ENCODE measurements at places on chromosomes 4 and X. TPM values are rescaled to one million over a fixed set of nuclear protein-coding genes. Genes with fewer than 3 reads are reported as not detected.

NXF2B gene
- not detected for total RNA-seq

CD38 gene
- 1.1 TPM for total RNA-seq

MGARP gene
- 0.81 TPM for total RNA-seq

ENPEP gene
- total RNA-seq = 1.8 TPM

BGN gene
- 204 TPM for total RNA-seq

NOX1 gene
- total RNA-seq = not detected

PASD1 gene
- not detected for total RNA-seq

CRMP1 gene
- total RNA-seq = 1.4 TPM

- DNase-seq = no peak
Observed at GRCh38 chr4:38560768-38561558, 103.0 kb upstream of the KLF3 start.

DNA sequence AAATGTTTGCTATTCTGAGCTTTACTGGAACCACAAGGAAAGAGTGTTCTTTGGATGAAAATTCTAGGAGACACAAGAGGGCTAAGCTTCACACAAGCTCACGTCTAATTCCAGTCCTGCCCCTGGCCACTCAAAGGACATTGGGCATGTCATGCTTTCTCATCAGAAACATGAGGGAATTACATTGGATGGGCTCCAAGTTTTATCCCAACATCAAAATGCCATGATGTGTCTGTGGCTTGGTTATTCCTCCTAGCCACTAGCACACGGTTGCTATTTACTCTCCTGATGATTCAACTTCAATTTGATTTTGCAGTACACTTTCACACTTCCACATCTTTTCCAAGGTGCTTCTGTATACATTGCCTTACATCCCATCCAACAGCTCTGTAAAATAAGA lies 149.6 kb upstream of the FAM9B start:
- DNase-seq = no peak

DNA sequence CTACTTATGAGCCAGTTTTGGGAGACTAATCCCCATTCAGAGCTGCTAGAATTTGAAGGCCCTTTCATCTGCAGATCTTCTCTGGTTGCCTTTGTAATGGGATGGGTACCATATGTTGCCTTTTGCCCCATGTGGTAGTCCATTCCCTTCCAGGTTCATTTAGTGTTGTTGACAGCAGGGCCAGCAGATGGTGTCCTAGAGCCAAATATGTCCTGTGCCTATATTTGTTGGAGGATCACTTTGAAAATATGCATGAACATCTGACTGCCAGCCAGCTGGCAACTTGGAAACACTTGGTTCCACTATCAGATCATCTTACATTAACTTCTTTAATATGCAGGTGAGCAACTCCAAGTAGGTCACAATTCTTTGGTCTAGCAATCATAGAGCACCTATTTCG lies 30.4 kb downstream of the CFAP299 start:
- DNase-seq = peak; percentile 58

DNA sequence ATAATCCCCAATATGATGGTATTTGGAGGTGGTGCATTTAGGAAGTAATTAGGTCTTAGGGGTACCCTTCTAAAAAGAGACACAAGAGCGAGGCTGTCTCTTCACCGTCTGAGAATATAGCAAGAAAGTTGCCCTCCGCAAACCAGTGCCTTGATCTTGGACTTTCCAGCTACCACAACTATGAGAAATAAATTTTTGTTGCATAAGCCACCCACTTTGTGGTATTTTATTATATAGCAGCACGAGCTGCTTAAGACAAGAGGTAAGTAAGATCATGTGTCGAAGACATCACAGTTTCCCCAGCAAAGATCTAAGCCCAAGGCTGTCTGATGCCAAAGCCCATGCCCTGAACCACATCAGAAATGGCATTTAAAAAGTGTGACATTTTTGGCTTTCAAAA lies 9.6 kb upstream of the EXOSC9 start:
- DNase-seq = no peak

DNA sequence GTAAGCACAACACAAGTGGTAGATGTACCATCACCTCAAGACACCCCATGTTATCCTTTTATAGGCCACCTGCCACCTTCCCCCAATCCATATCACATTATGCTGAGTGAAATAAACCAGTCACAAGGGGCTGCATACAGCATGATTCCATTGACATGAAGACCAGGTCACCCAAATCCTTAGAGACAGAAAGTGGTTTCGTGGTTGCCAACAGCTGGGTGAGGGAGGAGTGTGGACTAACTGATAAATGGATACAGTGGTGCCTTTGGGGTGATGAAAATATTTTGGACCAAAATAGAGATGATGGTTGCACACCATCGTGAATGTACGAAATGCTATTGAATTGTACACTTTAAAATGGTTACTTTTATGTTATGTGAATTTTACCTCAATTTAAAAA lies 65.7 kb upstream of the DMD start:
- DNase-seq = no peak

DNA sequence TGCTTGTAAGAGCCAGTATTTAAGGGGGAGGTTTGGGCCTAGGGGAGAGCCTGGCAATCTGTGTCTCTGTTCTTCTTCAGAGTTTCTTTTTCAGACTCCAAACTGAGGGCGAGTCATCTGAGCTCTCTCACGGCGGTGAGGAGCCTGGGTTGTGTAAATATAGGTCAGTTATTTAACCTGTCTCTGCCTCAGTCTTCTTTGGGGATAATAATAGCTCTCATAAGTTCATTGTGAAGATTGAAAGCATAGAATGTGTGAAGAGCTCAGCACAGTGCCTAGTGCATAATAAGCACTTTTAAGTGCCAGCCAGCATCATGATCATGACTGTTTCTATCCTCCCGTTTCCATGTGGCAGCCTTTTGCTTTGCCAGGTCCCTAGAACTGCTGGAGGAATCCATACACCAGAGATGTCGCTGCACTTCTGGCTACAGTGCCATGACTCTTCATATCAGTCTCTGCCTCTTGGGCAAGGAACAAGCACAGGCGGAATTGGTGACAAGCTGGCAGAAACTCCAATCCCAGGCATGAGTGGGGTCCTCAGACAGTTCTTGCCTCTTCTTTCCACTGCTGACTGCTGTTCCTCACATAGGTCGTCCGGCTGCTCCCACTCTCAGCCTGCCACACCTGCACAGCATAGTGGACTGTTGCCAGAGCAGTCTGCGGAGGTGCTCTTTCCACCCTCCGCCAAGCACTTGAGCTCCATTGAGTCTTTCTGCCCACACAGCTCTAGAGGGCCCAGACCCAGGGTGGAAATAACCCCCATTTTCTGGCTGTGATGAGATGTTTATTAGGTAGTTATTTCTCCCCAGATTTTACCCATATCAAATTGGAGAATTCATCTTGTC lies 103.7 kb upstream of the MAML3 start:
- no peak for DNase-seq

DNA sequence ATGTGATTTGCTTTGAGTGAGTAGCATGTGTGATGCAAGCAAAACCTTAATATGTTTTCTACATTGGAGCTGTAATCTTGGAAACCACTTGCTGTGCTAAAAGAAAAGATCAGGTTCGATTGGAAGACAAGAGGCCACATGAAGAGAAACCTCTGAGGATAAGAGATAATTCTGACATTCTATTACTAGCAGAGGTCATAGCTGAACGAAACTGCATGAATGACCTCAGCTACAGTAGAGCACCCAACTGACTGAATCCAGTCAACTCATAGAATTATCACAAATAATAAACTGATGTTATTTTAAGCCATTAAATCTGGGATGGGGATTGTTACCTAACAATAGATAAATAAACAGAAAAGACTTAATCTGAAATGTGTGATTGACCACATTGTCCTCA lies 147.1 kb downstream of the CAMK2D start:
- DNase-seq = no peak

DNA sequence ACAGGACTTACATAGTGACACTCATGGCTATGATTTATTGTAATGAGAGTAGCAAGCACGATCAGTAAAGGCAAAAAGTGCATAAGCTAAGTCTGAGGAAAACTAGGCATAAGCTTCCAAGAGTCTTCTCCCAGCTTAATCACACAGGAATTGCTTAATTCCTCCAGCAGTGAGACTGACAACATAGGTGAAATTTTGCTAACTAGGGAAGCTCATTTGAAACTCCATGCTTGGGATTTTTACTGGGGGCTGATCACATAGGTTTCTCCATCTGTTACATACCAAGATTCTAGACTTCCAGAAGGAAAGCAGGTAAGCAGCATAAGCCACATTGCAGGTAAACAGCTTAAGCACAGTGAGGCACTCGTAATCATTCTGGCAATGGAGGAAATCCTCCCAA lies 71.8 kb upstream of the FHDC1 start:
- no peak for DNase-seq

- DNase-seq = no peak
Observed at GRCh38 chr4:15659768-15660570, 4.8 kb upstream of the FBXL5 start.

DNA sequence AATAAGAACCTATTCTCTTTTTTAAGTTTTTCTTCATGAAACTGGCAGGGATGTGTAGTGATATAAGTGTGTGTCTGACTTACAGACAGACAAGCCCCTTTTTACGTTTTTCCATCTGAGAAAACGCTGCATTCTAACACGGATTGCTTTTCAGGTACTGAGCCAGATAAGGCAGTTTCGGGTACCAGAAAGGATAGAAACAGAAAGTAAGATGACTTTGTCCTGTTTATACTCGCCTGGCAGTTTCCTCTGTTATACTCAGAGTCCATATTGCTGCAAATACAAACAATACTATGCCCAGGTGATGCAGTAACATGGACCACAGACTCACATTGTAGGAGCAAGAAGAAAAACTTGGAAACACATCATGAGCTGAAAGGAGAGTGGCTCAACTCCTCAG lies 2320.6 kb upstream of the AGA start:
- no peak for DNase-seq

- no peak for DNase-seq
Observed at GRCh38 chr4:79764120-79764519, 308.9 kb downstream of the ANTXR2 start.

- no peak for DNase-seq
Observed at GRCh38 chr4:96986816-96987215, 1146.9 kb downstream of the PDHA2 start.

All from mucosa of gallbladder (tissue), 1 donor.